Foreskin fibroblast (primary cell): ENCODE measurements at places on chromosomes 5 and 9.

DNA sequence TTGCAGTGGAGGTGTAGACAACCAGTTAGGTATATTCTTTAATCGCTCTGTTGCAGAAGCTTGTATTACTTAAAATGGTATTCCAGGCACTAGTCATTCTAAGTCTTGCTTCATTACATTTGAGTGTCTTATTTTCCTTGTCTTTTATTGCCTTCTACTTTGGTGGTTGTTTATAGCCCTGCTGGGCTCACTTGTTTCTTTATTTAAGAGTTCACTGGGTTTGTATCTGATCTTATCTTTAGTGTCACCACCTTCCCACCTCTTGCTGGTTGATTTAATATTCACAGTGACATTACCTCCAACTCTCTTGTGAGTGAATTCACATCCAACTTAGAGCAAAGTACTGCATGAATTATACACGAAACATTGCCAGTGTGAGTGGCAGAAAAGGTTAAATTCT is 83.6 kb upstream of the BNC2 start:
- no peak for DNase-seq

GRCh38 chr5:1545805-1546355 is 22.1 kb upstream of the LPCAT1 start:
- no peak for DNase-seq

- no peak for DNase-seq
These were observed 111.1 kb downstream of the ACTL7B start for GRCh38 chr9:108744641-108745040.

- no peak for DNase-seq
These were observed 99.2 kb downstream of the MED27 start for GRCh38 chr9:131980267-131981016.

DNA sequence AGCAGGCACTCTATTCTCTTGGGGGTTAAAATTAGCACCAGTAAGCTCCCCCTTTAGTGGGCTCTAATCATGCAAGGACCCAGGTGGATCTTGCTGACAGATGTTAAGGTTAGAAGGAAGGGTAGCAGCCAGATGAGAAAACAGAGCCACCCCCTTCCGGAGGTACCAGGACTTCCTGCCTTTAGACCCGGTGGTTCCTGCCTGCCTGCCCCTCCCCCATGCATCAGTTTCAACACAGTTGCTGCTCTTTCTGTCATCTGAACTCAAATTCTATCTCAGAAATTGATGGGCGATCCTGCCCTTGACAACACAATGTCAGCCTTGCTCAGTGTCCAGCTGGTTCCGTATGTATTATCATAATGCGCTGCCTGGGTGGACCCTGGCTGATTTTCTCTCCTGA is 287.3 kb downstream of the EBF1 start:
- no peak for DNase-seq

DNA sequence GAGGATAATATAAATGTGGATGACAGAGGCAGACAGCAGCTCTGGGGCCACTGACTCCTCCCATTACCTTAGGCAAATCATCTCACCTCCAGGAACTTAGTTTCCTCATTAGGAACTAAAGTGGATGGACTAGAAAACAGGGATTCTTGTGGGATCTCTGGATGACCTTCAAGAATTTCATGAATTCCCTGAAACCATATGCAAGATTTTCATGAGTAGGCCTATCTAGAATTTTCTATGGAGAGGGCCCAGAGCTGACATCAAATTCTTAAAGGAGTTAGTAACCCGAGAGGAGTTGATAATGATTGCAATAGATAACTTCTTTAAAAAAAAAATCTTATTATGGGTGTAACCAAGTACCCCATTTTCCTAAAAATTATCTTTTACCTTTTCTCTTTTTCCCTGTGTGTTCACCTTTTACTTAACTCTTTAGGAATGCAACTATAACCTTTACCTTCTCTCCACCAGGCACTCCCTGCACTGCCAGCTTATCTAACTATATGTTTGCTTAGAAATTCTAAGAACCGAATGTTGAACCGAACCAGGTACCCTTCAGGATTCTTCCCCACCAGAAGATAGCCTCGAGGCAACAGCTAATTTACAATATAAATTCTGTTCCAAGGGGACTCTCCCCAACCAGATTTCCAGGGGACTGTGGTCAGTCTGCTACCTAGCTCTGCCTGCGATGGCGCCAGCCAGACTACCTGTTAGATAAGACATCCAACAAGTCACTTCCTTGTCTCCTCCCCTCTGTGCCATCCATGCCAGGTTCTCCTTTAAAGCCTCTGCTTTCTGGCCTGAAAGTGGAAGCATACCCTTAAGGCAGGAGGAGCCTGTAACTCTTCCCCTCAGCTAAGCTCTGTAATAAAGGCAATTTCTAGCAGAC is 86.0 kb downstream of the GCNT4 start:
- no peak for DNase-seq

DNA sequence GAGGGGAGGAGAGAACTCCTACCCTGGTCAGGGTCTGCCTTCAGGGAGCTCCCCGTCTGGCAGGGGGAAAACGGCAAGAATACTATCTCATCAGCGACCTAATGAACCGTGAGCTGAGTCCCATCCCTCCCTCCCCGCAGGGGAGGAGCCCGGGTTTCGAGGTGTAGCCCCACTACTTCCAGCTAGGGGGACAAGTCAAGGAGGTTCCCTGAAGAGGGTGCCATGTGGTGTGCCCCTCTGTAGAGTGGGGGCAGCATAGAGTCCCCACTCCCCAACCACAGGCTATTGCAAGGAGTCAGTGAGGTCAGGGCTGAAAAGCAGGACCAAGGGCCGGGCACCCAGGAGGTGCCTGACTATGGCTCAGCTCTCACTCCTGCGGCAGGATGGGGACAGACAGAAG is 50.9 kb upstream of the RXRA start:
- DNase-seq, result no peak

DNA sequence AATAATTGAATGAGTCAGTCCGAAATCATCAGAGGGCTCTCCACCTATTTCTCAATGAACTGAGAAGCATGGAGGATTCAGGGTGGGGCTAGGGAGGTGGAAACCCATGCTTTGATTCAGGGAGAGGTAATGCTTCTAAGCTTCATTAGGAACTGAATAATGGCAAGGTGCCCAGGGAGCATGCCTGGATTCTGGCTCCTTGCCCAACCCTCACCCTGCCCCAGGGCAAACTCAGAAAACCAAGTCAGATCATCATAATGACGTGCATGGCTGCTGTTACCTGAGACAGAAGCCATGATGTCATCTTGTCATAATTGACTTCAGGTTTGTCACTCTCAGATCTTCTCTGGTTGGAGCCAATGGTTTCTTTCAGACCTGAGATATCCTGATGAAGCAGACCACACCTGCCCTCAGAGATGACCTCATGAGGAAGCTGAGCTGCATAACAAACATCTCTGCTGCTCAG is 199.6 kb downstream of the SYK start:
- DNase-seq, result peak; percentile 70

GRCh38 chr9:111458139-111459009 is 25.8 kb downstream of the ECPAS start:
- DNase-seq, result no peak
